Articular chondrocyte of knee joint (primary cell): ENCODE measurements at places on chromosomes 7 and 10. TPM values are rescaled to one million over a fixed set of nuclear protein-coding genes. Genes with fewer than 3 reads are reported as not detected.

The NUTM2B gene
- total RNA-seq: under 0.01 and 0.54 TPM in 2 replicates

The CRYGN gene
- 0.76 and 0.78 TPM in 2 replicates for total RNA-seq

The TAS2R3 gene
- total RNA-seq: 2.9 and 4.1 TPM in 2 replicates

The PON1 gene
- total RNA-seq: under 0.01 TPM in 1 of 2 replicates, not detected in the other

The GPR15LG gene
- not detected in 2 replicates for total RNA-seq

The NET1 gene
- total RNA-seq: 40.5 and 51.0 TPM in 2 replicates

The FXYD4 gene
- not detected in 2 replicates for total RNA-seq

The CNTNAP2 gene
- 0.11 TPM in 1 of 2 replicates, not detected in the other for total RNA-seq

The ANK3 gene
- 9.5 and 11.1 TPM in 2 replicates for total RNA-seq

The TLL2 gene
- under 0.01 and 0.22 TPM in 2 replicates for total RNA-seq

The ADAM12 gene
- 93.8 and 302 TPM in 2 replicates for total RNA-seq

The CXCL12 gene
- total RNA-seq: 17.7 and 69.9 TPM in 2 replicates

The PKD2L1 gene
- not detected in 2 replicates for total RNA-seq

The CYP3A7 gene
- total RNA-seq: 0.32 TPM in 1 of 2 replicates, not detected in the other

The VGF gene
- total RNA-seq: 0.11 TPM in 1 of 2 replicates, not detected in the other

The RPEL1 gene
- 0.11 and 0.13 TPM in 2 replicates for total RNA-seq

The HPSE2 gene
- not detected in 2 replicates for total RNA-seq

The GIMAP1 gene
- total RNA-seq: 0.13 TPM in 1 of 2 replicates, not detected in the other

The JAKMIP3 gene
- 0.52 and 0.54 TPM in 2 replicates for total RNA-seq

The GJC3 gene
- not detected in 2 replicates for total RNA-seq

The GLCCI1 gene
- total RNA-seq: 17.3 and 25.2 TPM in 2 replicates

The TEX36 gene
- not detected in 2 replicates for total RNA-seq

The TMEM236 gene
- 0.22 and 0.26 TPM in 2 replicates for total RNA-seq

The LBX1 gene
- total RNA-seq: not detected in 2 replicates

The SVOPL gene
- total RNA-seq: not detected in 2 replicates

The ATE1 gene
- 32.3 and 35.7 TPM in 2 replicates for total RNA-seq

The SFRP5 gene
- total RNA-seq: not detected in 2 replicates

The SLC16A12 gene
- total RNA-seq: not detected in 2 replicates
